ENCODE measurements at places on chromosomes 11 and 22. TPM values are rescaled to one million over a fixed set of nuclear protein-coding genes. Genes with fewer than 3 reads are reported as not detected.
A peak's percentile ranks its signal among the peaks of the same experiment; 100 is the strongest.

PTPN5 gene
- total RNA-seq: not detected

ASCL2 gene
- total RNA-seq: not detected

PGM2L1 gene
- 0.17 TPM for total RNA-seq

NFAM1 gene
- 0.17 TPM for total RNA-seq

E2F8 gene
- 2.2 TPM for total RNA-seq

GRCh38 chr11:61969838-61970662 is 2.6 kb upstream of the FTH1 start:
- DNase-seq: peak; percentile 39

- DNase-seq: peak; percentile 18
Observed at GRCh38 chr11:125062931-125063428, at the start of gene SLC37A2. Gene SLC37A2, plus strand, starts transcription at chr11:125063305. Its CDS starts 63 bp downstream, at chr11:125063368.

- DNase-seq: no peak
Observed at GRCh38 chr11:91922846-91923245, 301.8 kb upstream of the FAT3 start.

DNA sequence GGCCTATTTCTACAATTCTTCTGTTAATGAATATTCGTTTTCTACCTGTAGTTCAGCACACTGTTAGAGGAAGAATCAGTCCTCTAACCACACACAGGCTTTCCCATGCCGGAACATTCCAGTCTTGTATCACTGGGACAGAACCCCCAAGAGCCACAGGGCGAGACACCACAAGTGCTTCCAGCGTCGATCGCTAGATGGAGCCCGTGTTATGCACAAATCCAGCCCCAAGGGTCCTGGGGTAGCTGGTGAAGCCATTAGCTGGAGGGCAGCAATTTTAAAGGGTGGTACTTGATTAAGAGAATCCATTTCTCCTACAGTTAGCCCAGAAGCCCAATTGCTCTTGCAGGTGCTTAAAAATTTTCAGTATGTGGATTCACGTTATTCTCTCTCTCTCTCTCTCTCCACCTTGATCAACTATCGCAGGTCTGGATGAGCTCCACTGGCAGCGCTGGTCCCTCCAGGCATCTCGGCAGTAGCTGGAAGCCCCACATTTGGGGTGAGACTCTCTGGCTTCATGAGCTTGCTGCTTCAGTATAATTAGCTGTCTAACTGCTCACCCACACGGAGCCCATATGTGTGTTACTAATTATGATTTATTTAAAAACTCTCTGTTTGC is 148.2 kb upstream of the SNX19 start:
- no peak for DNase-seq

DNA sequence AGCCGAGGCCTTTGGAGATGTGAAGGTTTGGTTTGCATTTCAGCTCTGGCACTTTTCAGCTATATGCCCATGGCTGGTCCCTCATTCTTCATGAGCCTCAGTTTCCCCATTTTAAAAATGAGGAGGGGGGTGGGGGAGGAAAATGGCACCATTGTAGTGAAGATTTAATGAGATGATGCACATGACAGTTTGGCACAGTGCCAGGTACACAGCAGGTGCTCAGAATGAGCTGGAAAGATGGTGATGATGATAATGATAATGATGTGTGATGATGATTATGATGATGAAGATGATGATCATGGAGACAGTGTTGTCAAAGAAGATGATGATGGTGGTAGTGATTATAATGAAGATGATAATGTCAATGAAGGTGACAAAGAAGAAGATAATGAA is 24.3 kb upstream of the FGF3 start:
- DNase-seq: no peak

DNA sequence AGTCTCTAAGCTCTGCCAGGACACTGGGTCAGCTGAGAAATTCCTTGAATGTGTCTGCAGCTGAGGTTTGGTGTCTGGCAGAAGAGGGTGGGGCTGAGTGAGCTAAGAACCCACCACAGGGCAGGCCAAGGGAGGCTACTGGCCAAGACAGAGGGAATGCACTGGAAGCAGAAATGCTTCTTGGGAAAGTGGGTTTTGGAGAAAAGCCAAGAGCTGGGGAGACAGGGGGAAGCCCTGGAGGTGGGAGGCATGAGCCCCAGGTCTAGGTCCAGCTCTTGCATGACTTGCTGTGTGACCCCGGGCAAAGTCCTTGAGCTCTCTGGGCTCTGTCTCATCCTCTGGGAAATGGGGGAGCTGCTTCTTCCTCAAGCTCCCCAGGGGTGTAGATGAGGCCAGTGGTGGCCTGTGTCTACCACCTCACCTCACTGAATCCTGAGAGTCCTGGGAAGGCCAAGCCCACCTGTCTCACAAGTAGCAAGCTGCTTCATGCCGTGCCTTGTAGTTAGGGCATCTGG is 2.3 kb downstream of the MMP11 start:
- DNase-seq: peak; percentile 55

- DNase-seq: no peak
Observed at GRCh38 chr11:76666408-76666807, 4.1 kb downstream of the LRRC32 start.

DNA sequence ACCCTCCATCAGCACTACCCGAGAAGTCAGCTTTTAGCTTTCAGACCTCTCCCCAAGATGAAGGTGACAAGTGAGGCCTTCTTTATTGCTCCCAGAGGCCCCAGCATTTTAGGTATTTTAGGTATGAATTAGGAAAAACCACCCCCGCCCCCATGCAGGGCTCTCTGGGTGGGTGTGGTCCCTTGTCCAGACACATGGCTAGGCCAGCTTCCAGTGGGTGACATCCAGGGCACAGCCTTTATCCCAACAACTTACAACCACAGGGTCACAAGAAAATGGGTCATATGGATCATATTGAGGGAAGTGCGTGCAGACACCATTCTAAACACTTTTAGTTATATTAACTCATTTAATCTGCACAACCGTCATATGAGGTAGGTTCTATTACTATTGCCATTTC is 42.1 kb downstream of the RIBC2 start:
- DNase-seq: no peak

All from Caki2 (cell line).